ENCODE measurements at places on chromosomes 6 and 20. TPM values are rescaled to one million over a fixed set of nuclear protein-coding genes. Genes with fewer than 3 reads are reported as not detected.

GRCh38 chr6:162940426-162940825 lies 212.7 kb downstream of the PACRG start:
- DNase-seq, result no peak

GRCh38 chr6:150930841-150931240 lies 65.3 kb downstream of the MTHFD1L start:
- DNase-seq, result no peak

- DNase-seq, result no peak
These were observed 103.2 kb downstream of the SH3BGRL2 start for GRCh38 chr6:79734374-79734773.

DNA sequence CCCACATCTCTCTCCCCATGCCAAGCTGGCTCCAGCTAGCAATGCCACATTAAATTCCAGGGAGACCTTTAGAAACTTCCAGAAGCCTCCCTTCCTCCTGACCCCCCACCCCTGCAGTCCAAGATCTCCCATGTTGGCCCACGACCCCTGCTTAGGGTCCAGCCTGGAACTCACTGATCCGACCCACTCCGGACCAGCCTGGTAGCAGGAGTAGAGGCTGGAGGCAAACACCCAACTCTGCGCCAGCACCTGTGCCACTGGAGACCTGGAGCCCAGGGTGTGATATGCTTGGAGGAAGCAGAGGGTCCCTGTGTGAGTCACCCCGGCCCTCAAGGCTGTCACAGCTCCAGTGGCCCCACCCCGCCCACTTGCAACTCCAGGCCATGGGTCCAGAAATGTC lies 3.3 kb upstream of the ULBP1 start:
- no peak for DNase-seq

DNA sequence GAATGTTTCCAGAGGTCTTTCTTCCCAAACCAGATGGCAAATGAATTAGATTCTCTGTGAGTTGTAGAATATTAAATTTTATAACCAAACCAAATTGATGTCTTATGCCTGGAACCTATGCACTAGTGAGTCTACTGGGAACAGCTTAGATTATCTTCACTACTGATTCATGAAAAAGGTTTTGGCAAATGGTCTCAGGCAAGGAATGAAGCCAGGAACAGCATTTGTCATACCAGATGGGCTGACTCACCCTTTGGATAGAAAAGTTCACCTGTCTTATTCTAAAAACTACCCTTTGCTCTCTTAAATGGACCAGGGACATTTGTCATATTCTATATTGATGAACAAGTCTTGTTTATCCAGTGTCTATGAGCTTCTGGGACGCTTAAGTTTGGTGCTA lies 135.4 kb upstream of the ECI2 start:
- DNase-seq, result no peak

GRCh38 chr6:148760568-148761526 lies 14.0 kb downstream of the UST start:
- DNase-seq, result peak; percentile 84

DNA sequence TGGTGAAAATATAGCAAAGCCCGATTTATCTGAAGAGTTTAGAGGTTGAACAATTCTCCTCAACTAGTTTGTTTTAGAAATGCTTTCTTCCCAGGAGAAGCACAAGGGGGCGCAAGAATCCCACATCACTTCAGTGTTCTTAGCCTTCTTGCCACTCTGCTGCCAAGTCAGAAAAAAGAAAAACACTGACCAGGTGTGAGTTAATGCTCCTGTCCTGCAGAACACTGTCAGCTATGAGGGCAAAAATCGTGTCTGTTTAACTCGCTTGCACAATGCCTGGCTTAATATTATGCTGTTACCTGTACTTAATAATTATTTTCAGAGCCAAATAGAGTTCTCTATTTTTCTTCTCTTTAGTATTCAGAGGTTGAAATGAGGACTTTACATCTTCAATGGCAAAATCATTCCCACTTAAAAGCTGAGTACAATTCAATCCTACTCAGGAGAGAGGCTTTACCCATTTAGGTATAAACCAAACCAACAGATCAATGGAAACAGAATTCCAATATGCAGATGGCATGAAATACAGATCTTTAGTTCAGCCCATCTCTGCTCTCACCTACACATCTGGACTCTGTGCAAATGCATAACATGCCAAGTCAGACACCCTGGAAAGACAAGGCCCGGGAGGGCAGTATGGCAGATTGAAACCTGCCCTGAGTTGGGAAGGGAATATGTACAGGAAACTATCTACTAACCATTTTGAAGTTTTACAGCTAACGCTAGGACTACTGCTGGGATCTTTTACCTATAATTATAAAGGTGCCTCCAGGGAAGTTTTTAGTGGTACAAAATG lies 71.4 kb upstream of the TULP1 start:
- peak; percentile 83 for DNase-seq

The DPPA5 gene
- total RNA-seq, result not detected

- DNase-seq, result no peak
These were observed at the start of gene UNC93A for GRCh38 chr6:167290786-167291622. Gene UNC93A, plus strand, starts transcription at chr6:167291315. Its CDS starts 175 bp downstream, at chr6:167291490.

DNA sequence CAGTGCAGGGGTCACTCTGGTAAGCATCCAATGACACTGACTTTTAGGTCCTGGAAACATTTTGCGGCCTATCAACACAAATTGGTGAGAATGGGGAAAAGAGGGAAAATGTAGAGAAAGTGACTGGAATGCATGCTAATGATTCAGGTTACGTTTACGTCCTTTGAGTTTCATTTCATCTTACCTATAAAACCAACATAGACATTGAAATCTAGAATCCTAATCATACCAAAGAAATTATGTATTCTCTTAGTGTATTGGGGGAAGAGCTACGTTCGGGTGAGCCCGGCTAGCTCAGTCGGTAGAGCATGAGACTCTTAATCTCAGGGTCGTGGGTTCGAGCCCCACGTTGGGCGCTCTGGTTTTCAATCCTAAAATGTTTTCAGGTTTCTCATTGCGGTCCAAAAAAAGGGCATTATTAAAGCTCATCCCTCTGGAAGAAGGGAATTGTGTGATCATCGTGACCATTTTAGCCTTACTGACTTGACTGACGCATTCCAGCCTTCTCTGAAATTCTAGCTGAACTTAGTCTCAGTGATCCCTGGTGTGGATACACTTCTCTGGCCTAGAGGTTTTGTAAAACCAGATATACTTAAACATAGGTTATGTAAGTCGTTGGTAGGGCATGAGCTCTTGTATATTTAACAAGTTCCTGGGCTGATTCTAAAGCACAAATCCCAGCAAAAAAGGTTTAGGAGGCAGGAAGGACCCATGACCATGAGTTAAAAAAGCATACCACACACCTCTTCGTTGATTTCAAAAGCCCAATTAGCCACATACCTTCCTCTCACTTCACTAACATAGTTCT lies 18.3 kb downstream of the HMGN4 start:
- peak; percentile 72 for DNase-seq

The PMEPA1 gene
- total RNA-seq, result 4.3 TPM

- DNase-seq, result no peak
These were observed 18.1 kb downstream of the STXBP5 start for GRCh38 chr6:147222160-147222838.

GRCh38 chr6:52551483-52552277 lies 25.2 kb downstream of the TRAM2 start:
- no peak for DNase-seq

DNA sequence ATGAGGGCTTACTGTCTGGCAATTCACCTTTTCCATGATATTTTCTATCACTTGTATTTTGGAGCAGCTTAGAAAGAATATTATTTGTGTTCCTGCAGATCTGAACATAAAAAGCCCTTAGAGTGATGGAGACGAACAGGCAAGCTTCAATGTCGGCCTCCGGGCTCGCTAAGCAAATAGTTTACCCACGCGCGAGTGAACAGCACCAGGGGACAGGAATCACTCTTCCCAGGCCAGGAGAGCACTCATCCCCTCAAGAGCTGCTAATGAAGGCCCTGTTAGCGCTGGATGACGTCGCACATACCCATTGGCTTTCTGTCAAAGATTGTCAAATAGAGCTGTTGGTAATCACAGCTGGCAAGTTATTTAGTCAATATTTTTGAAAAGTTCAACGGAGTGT lies 395.7 kb downstream of the ZFAND3 start:
- no peak for DNase-seq

- no peak for DNase-seq
These were observed 21.1 kb upstream of the ROS1 start for GRCh38 chr6:117446861-117447260.

- DNase-seq, result no peak
These were observed 49.0 kb downstream of the SCAF8 start for GRCh38 chr6:154782193-154782592.

GRCh38 chr6:110635096-110635495 lies 158.7 kb upstream of the SLC22A16 start:
- DNase-seq, result no peak

DNA sequence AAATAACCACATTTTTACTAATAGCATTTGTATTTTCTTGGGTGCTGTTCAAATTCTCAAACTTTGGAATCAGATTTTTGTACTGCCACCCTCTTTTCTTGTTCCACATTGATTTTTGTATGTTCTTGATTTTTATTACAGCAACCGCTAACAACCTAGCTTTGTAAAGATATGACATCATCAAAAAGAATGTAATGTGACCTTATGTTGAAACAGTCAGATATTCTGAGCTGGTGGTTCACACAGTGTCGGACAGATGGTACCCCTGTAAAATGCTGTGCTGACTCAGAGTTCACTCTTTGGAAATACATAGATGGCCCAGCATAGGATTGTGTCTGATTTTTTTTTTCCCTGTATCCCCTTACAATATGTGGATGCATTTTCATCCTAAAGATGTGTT lies 118.9 kb downstream of the QKI start:
- DNase-seq, result no peak

GRCh38 chr20:41174782-41175181 lies 37.4 kb downstream of the PLCG1 start:
- no peak for DNase-seq

DNA sequence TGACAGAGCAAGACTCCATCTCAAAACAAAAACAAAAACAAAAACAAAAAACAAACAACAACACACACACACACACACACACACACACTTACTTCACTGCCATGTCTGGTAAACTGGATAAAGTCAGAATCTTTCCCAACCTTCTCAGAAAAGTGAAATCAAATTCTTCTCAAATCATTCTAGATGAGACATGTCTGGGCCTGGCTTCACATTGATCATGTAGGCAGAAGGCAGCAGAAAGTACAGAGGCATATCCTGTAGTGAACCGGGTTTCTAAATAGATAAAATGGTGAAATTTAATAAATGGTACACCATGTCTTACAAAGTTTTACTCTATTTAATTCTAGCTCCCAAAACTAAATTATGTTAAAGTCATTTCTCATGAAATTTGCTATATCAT lies 14.9 kb upstream of the MRS2 start:
- DNase-seq, result no peak

The RAET1E gene
- not detected for total RNA-seq

DNA sequence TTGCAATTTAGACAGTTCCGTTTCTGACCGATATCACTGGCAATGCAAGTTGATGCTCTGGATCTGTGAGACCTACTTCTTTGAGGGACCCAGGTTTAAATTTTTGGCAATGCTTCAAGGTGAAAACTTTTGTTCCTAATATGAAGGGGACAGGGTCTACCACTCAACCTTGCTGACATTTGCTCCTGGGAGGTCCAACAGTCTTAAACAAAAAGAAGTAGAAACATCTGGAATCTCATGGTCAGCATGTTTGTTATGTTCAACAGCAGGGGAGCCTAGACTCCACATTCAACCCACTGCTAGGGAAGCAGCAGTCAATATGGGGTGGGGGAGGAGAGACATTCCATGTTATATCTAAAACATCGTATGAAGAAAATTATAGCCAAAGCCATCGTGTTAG lies 196.4 kb downstream of the SIM1 start:
- no peak for DNase-seq

The ERMARD gene
- 42.3 TPM for total RNA-seq
